Foreskin keratinocyte (primary cell): ENCODE measurements at places on chromosomes 3 and 15.

DNA sequence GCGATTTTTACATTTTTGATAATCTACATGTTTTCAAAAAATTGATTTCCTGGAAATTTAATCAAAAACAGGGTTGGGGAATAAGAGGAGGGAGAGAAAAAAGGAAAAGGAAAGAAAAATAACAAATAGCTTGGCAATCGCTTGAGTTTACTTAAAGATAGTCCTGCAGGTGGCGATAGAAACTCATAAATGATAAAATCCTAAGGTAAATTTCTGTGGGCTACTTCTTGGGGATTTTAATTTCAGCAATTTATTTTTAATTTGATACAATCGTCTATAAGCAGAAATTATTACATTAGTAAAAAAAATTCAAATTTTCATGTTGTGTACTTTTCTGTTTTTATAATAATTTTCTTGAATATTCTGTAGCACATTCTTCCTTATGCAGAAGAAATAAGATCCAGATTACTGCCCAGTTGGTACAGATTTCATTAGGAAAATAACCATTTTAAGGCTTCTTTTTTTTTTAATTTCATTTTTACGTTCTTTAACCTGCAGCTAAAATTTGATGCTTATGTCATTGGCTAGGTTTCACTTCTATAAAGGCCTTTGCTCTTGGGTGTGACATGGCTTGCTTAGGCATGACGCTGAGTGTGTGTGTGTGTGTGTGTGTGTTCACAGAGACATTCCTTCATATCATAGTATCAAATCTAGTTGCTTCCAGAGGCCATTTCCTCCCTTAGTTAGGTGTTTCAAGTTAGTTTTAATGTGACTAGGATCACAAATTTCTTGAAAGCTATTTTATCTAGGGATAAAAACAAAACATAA is 181.8 kb downstream of the MCTP2 start:
- DNase-seq = peak; percentile 21

- no peak for DNase-seq
These were observed 139.8 kb downstream of the BBX start for GRCh38 chr3:107662586-107662985.

DNA sequence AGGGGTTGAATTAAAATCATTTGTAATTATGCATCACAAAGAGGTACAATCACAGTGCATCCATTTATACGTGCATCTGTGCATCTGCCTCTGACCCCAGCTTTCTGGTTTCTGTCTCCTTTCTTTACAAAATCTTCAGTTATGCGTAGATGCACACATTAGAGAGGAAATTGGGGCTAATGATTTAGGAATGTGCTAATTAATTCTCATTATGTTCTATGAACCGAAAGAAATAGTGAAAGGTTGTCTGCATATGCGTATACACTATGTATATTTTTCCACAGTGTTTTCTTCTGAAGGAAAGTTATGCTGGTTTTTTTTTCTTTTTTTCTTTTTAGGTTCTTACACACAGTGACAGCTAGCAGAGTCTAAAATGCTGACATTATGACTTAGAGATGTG is 71.6 kb downstream of the SAMMSON start:
- no peak for DNase-seq

GRCh38 chr3:45632956-45633355 is 38.4 kb downstream of the LIMD1 start:
- DNase-seq = no peak

DNA sequence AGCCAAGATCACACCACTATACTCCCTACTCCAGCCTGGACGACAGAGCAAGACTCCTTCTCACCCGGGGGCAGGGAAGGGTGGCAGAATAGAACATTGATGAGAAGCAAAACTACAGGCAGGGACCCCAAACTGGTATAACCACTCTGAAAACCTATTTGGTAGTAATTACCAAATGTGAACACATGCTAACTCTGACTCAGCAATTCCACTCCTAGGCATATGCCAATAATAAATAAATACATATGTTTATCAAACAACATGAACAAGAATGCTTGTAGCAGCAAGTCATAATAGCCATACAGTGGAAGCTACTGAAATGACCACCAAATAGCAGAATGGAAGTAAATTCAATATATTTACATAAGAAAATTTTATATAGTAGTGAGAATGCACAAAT is 31.0 kb upstream of the USP50 start:
- DNase-seq = no peak

GRCh38 chr15:35071106-35071505 is 14.0 kb downstream of the NANOGP8 start:
- DNase-seq = no peak

DNA sequence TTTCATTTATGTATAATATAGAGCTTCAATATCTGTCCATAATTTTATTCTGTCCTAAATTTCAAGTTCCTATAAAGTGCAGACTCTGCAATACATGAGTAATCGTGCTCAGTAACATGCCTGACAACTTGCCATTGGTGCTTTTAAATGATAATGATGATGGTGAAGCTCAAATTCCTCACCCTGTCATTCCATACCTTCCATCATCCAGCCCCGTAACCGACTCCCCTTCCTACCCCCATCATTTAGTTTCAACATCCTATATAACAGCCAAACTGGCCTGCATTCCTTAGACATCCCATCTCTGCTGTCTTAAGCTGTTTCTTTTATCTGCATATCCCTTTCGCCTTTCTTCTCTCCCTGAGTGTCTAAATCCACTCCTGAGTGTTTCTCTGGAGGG is 67.2 kb upstream of the DLG1 start:
- no peak for DNase-seq

- no peak for DNase-seq
These were observed 7.7 kb upstream of the MAP1A start for GRCh38 chr15:43509660-43510199.
